Activated CD4-positive, alpha-beta T cell treated with anti-CD3 and anti-CD28 coated beads for 1 hour (primary cell): ENCODE measurements at places on chromosomes 4 and X.

- DNase-seq: no peak
These were observed 19.9 kb upstream of the ENPP6 start for GRCh38 chr4:184237612-184238011.

DNA sequence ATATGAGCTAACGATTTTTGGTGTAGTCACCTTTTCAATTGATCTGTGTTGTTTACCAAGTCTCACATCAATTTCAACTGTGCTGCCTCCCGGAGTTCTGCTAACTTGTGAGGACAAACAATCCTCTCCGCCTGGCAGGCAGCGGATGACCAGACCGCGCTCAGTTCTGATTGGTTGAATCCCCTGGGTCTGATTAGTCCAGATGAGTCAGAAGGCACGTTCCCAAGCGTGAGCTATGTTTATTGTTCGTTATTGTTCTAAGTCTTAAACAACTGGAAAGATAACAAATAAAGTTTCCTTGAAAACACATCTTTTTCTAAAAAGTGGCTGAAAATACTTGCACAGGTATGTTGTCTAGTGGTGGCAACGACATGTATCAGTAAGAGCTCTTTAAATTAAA is 37.9 kb upstream of the TRPC3 start:
- no peak for DNase-seq

DNA sequence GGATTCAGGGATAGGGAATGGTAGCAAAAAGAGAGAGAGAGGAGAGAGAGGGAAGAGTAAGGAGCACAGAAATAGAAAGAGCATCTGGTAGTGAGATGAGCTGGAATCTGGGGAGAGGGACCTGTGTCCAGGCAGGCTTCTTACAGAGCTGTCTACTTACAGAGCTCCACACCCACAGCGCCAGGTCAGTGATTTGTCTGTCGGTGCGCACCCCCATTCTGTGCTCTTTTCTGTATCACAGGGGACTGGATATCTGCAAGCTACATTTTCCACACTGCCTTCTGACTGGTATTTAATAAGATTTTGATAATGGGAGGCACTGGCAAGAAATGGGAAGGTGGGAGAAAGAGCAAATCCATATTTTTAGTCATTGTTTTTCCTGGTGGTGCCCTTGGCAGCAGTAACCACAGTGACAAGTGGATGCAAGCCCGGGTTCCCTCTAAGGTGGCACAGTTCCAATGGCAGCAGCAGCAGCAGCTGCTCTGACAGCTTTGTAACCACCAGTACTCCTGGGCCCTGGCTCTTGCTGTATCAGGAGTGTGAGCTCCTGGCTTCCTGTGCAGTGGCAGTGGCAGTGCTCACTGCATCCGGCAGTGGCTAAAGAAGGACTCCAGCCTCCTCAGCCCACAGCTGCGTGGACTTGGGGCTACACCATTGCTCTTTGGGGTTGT is 300.5 kb downstream of the TRIML1 start:
- no peak for DNase-seq

DNA sequence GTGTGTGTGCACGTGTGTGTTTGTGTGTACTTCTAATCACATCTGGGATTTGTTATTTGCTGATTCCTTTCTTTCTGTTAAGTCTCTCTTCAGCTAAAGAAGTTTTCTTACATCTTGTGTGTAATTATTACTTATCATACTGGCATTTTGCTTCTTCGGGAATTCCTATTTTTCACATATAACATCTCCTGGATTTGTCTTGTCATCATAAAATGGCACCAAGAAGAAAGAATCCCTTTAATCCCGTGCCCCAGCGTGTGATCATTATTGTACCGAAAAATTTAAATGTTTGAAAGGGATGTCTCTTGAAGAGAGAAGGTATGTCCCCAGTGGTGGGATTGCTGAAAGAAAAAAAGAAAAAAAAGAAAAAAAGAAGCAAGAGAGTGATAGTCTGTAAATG is 72.3 kb downstream of the ZFX start:
- no peak for DNase-seq

DNA sequence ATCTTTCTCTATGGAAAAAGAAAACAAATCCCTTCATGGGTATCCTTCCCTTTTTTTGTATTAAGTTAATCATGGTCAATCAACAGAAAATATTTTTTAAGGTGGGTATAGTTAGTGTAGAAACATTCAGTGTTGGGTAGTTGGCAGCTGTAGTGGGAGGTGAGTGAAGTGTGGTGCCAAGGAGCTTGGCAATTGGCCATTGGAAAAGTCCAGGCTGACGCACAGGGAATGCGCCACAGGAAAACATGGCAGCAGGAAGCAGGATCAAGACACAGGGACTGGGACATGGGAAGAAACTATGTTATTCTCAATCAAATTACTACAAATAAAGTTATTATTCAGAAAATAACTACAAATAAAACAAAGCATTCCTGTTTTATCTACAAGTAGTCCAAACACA is 20.0 kb downstream of the PALLD start:
- no peak for DNase-seq

DNA sequence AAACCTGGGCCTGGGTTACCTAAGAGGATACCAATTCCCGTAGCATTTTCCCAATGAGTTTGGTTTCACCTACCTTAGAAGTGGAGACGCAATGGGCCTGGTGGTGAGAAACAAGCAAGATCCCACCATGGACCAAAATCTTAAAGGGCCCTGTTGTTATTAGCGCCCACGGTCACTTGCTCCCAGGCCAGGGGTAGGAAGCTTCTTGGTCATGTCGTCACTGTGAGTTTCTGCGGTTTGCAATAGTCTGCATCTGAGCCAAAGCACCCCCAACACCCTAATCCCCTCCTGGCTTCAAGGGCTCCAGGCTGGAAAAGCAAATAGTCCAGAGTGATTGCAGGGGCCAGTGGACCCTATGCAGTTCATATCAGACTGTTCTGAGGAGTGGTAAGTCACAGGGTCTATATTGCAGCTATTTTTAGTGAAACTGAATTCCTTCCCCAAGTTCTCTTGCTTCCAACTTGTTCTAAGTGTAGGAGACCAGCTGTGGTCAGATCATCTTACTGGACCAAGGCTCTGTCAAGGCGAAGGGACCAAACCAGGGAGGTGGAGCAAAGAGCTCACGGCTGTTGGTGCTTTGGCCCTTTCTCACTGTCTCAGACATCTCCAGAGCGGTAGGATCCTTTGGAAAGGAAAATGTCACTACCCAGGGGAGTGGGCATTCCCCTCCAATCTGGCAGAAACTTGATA is 307.9 kb upstream of the F9 start:
- no peak for DNase-seq

GRCh38 chr4:124199755-124200154 is 512.8 kb downstream of the ANKRD50 start:
- DNase-seq: no peak

GRCh38 chr4:101807351-101807750 is 16.8 kb downstream of the BANK1 start:
- no peak for DNase-seq

DNA sequence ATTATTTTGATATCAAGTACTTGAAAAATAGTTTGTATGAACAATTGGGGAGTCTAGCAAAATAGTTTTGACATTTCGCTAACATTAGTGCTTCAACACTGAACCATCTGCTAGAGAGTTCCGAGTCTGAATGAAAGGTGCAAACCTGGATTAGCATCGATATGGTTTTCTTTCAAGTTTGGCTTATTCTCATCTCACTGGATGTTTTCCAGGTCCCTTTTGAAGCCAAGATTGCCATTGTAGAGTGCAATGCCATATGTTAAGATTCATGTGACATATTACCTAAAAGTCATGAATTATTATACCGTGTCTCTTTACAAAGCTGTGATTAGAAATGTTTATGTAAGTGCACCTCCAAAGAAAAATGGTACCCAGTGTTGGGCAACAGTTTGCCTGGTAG is 36.8 kb upstream of the NAA11 start:
- DNase-seq: no peak

GRCh38 chr4:79584902-79585301 is 176.9 kb upstream of the GK2 start:
- DNase-seq: no peak

DNA sequence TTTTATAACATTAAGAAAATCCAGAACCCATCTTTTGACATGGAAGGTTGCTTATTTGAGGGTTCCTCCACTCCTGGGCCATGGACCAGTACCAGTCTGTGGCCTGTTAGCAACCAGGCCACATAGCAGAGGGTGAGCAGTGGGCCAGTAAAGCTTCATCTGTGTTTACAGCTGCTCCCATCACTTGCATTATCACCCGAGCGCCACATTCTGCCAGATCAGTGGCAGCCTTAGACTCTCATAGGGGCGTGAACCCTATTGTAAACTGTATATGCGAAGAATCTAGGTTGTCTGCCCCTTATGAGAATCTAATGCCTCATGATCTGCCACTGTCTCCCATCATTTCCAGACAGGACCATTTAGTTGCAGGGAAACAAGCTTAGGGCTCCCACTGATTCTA is 58.6 kb downstream of the NDST4 start:
- DNase-seq: no peak
